ENCODE measurements at places on chromosomes 7 and 10.

- peak; percentile 52 for DNase-seq
Measured at GRCh38 chr7:23474094-23474828, 4.0 kb upstream of the IGF2BP3 start.

DNA sequence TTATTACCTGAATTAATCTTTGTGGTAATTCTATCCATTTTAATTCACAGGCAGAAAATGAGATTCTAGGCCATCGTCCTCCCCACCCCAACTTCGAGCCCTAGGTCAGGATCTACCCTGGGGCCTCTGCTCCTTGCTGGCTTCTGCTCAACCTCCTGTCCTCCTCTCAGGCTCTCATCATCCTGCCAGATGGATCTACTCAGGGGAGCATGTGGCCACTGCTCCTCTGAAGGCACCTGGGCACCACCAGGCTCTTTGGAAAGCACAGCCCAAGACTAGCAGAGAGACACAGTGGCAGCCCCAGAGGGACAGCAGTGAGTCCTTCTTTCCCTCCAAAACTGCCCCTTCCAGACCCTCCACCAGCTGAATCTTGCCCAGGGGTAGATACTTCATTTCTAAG, 248.2 kb downstream of the TCERG1L start:
- no peak for DNase-seq

- DNase-seq = no peak
Measured at GRCh38 chr7:38372290-38372689, 98.9 kb upstream of the TARP start.

- no peak for DNase-seq
Measured at GRCh38 chr10:46526682-46527038, 29.8 kb downstream of the GPRIN2 start.

- DNase-seq = no peak
Measured at GRCh38 chr10:126459878-126460481, 71.7 kb upstream of the ADAM12 start.

DNA sequence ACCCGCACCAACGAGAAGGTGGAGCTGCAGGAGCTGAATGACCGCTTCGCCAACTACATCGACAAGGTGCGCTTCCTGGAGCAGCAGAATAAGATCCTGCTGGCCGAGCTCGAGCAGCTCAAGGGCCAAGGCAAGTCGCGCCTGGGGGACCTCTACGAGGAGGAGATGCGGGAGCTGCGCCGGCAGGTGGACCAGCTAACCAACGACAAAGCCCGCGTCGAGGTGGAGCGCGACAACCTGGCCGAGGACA, 1.6 kb downstream of the VIM start:
- DNase-seq = no peak

DNA sequence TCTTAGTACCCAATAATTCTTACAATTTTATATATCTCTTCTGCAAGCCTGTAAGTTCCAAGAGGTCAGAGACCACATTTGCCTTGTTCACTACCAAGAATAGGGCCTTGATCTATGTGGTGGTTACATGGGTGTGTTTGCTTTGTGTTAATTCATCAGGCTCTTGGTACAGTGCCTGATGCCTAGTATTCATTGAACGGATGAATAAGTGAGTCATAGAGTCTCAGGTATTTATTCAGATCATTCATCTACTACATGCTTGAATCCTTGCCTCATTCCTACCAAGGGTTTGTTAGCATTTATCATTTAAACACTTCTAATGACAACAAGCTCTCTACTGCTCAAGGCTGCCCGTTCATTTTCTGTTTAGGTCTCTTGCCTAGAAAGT, 11.3 kb upstream of the SGPL1 start:
- no peak for DNase-seq

GRCh38 chr10:77359287-77359691, 278.3 kb downstream of the KCNMA1 start:
- DNase-seq = no peak
